ENCODE measurements at places on chromosomes 16 and 17.
A peak's percentile ranks its signal among the peaks of the same experiment; 100 is the strongest.

DNA sequence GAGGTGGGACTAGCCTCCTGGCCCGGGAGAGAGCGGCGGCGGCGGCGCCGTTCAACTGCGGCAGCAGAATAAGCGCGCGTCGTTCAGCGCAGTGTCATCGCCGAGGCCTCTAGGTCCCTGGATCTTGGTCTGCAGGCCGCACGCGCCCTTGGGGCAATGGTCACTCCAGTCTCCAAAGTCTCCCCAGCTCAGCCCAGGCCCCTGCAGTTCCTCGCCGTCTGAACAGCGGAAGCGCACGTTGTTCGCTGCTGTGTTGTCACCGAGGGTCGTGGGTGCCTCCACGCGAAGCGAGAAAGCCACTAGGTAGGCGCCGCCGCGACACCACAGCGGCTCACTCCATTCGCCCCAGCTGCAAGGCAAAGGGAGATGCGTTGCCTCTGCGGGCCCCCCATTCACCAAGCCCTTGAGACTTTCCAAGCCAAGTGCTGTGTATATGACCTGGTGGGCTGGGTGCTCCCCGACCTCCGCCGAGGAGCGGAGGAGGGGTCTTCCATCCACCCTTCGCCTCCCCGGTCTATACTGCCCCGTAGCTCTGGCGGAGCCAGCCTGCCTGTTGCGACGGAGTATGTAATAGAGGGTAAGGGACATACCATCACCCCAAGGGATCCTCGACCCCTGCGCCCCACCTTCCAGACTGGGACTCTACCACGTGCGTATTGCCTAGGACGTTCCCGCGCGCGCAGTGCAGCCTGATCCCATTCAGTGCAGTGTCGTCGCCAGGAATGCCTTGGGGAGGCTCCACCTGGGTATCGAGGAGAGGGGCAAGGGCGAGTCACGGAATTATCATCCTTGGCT lies 656 bp downstream of the VMO1 start:
- DNase-seq = peak; percentile 22

DNA sequence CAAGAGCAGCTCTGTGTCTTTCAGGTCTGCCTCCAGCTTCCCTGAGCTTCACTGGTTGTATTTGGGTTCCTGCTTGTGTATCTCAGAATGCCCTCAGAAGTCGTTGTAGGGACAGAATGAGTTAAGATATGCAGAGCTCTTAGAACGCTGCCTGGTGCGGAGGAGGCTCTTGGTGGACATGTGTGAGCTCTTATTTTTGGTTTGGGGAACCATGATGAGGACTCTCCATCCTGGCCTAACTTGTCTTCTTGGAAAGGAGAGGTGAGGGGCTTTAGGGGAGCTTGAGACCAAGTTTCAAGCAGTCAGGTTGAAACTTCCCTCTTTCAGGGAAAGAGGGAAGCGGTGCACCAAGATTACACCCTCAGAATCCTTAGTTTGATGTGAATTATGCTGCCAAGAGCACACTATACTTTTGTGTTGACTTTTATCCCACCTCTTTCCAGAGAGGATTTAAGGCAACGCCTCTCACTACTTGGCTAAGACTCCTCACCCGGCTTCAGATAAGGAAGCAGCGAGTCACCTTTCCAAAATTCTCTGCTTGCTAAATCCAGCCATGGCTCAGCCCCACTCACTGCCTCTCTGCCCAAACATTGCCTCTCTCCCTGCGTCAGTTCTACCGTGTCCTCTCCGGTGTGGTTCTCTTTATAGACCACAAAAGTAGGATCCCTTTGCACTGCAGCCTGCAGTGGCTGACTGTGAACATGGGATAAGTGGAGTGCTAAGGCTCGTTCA lies 12.7 kb downstream of the CDK5RAP3 start:
- DNase-seq = no peak

- no peak for DNase-seq
These were observed 14.8 kb upstream of the TRAP1 start for GRCh38 chr16:3732171-3732570.

DNA sequence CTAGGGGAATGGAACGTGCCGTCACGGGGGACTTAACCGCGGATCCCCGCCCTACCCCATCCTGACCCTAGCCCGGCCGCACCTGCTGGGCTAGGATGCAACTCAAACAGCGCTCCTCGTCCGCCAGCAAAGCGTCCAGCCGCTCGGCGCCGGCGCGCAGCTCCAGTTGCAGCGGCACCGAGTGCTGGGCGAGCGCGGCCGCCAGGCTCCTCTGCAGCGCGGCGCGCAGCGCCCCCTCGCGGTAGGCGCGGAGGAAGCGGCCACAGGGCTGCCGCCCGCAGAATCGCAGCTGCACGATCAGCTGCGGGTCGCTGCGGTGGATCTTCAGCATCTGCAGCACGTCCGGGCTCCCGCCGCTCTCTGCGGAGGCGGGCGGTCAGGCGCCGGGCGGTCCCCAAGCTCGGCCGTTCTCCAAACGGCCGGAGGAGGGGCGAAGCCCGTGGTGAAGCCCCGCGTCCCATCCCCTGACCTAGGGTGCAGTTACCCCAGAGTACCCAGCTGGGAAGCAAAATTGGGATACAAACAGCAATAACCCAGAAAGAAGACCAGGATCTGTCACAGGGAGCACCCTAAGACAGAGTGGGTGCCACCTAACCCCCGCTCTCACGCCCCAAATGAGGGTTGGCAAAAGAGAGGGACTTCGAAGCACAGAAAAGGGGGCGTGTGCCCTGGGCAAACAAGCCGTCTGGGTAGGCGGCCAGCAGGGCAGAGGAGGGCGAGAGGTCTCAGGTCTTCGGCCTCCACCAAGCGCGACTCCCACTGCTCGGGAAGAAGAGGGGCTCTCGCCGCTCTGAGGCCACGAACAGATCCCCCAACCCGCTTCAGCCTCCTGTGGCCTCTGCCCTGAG lies 4.2 kb downstream of the TRADD start:
- peak; percentile 82 for DNase-seq

DNA sequence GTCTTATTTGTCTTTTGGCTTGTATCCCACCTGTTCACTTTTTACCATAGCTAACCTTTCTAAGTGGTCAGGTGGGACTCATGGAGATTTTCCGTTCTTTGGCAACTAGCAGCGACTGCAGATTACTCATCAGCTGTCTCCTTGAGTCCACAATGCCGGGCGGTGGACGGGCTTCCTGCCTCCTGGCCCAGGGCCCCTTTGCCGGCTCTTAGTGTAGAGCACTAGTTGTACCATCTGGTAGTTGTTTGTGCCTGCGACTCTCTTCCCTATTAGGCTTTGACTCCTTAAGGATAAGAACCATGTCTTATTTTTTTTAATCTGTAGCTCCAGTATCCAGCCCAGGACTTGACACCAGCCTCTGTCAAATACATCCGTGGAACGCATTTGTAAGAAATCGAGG lies 399.9 kb downstream of the WWOX start:
- DNase-seq = no peak

DNA sequence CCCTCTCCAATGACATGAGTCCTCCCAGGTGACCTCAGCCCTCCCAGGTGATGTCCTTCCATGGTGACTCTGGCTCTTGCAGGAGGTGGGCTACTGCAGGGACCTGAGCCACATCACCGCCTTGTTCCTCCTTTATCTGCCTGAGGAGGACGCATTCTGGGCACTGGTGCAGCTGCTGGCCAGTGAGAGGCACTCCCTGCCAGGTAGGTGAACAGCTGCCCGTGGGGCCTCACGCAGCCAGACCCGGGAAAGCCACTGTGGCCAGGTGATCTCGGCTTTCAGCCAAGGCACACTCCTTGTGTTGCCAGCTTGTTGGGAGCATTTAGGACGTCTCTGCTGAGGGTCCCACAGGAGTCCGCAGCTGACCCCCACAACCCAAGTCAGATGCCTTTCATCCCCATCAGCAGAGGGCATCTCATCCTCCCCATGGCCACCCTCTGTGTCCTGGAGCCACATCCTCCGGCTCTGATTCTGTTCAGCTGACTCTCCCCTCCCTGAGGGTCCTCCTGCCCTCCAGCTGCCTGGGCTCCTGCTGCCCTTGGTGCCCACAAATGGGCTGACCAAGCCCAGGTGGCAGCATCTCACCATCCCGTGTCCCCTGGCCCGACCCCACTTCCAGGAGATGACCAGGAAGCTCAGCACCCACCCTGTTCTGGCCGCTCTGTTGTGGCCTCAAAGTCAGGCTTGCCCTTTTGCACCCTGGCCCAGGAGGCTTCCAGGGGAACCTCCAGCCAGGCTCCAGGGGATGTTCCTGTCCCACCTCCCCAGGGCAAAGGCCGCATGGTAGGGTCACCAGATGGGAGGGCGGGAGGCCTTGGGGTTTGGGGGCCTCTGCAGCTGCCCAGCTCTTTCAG lies 20.1 kb downstream of the USP6 start:
- DNase-seq = no peak

GRCh38 chr17:42193969-42194899 lies at the start of gene GHDC:
Gene GHDC (minus strand): TSS chr17:42194494. CDS start chr17:42193581, 913 bp downstream.
- peak; percentile 79 for DNase-seq

- no peak for DNase-seq
These were observed 13.1 kb upstream of the DUSP14 start for GRCh38 chr17:37476431-37477120.

GRCh38 chr16:67844497-67844896 lies 2.2 kb upstream of the NUTF2 start:
- no peak for DNase-seq

- DNase-seq = no peak
These were observed 36.7 kb downstream of the STAT5A start for GRCh38 chr17:42325026-42325425.

- peak; percentile 38 for DNase-seq
These were observed 18.8 kb downstream of the ALOX15B start for GRCh38 chr17:8057691-8058114.

GRCh38 chr16:89374393-89374960 lies 115.9 kb downstream of the ANKRD11 start:
- DNase-seq = no peak

GRCh38 chr16:11315510-11315909 lies 29.7 kb upstream of the RMI2 start:
- no peak for DNase-seq

DNA sequence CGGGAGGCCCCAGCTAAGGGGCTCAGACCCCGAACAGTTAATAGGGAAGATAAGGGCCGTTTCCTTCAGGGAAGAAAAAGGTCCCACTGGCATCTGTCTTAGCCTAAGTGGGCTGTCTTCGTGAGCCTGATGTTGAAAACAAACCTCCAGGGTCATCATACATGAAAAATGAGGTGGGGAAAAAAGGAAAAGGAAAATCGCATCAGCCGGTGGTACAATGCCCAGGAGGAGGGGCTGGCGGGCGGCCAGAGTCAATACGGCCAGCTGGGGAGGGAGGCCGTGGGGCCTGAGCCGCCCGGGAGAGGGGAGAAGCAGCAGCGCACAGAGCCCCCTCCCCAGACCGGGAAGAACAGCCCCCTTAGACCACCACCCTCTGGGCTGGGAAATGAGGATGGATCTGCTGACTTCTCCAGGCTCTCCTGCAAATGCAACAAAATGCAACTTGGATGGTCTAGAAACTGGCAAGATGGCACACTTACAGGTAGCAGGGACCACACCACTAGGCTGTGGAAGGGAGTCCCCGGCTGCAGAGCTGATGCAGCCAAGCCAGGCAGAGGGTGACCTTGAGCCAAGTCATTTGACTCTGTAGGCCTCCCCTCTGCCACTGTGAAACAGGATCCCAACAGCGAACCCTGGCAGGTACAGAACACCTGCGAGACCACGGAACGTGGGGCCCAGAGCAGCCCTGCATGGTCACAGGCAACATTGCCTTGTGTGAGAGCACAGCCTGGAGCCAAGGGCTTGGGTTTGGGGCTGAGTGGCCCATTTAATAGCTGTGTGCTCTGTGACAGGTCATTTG lies 448.5 kb downstream of the SOX9 start:
- no peak for DNase-seq

DNA sequence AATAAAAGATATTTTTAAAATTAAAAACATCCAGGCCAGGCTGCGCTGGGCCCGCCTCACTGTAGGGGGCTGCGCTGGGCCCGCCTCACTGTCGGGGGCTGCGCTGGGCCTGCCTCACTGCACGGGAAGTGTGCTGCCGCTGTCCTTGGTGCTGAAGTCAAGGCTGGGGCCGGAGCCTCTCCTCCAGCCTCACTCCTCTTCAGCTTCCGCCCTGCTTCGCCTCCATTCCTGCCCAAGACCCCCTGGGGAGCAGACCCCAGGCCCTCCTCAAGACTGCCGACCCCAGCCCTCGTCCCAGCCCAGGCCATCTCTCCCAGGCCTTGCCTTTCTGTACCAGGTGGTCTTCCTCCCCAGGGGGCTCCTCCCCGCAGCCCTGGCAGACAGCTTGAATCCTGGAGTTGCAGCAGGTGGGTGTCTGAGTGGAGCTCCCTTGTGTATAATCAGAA lies 26.2 kb downstream of the ENDOV start:
- DNase-seq = peak; percentile 53

GRCh38 chr16:88649924-88650748 lies 717 bp downstream of the CYBA start:
- no peak for DNase-seq

DNA sequence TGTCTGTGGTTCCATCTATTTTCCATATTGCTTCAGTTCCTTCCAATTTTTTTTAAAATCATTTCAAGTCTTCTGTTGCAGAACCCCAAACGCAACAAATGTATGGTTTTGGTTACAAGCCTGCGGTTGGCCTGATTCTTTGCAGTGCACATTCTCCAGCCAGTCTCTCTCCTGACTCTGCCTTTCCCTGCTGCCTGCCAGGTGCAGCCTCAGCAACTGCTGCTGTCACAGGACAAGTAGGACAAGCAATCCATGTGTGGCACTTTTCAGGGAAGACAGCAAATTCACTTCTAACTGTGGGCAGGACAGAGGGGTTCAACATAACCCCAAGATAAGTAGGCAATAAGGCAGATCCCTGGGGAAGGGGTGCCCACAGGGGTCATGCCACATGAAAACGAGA lies 24.2 kb downstream of the EMP2 start:
- no peak for DNase-seq

- DNase-seq = peak; percentile 55
These were observed 3.8 kb upstream of the NAT9 start for GRCh38 chr17:74779948-74780400.

- DNase-seq = no peak
These were observed 5.6 kb downstream of the GFAP start for GRCh38 chr17:44909681-44910144.

DNA sequence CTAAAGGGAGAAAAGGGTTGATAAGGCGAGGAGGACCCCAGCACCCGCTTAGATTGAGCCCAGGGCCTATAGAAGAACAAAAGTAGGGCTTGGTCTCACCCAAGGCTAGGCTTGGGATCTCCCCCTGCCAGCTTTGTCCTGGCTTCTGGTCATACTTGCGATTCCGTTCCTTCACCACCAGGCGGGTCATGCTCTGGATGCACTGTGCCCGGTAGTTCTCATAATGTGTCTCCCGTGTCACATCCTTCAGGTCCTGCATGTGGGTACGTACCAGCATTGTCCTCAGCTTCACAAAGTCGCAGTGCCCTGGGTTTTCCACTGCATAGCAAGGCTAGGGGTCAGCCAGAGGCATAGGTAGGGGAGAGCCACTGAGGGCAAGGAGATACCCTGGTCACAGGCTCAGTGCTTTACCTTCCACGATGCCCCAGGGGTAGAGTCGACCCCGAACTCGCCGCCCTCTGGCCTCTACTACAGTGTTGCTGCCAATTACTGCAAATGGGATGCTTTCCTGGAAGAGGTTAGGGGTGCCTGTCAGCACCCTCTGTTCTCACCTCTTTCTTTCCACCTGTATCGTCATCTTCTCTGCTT lies 6.5 kb upstream of the MTMR4 start:
- DNase-seq = no peak

DNA sequence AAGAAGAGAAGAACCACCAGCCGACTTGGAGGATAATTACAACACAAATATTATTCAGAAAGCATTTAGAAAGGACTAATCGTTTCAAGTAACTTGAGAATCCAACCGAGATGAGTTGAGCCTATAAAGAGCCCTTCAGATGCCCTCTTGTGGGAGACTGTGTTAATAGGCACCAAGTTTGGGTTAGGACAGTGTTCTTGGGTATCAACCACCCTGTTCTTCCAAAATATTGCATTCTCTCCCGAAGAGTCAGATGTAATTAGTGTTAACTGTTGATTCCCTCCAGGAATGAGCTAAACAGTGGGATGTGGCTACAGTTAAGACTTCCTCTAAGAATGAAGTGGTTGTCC lies 87.8 kb upstream of the NOL11 start:
- DNase-seq = no peak
